Eye (tissue), 1 donor: ENCODE measurements at places on chromosomes 3 and 15.

DNA sequence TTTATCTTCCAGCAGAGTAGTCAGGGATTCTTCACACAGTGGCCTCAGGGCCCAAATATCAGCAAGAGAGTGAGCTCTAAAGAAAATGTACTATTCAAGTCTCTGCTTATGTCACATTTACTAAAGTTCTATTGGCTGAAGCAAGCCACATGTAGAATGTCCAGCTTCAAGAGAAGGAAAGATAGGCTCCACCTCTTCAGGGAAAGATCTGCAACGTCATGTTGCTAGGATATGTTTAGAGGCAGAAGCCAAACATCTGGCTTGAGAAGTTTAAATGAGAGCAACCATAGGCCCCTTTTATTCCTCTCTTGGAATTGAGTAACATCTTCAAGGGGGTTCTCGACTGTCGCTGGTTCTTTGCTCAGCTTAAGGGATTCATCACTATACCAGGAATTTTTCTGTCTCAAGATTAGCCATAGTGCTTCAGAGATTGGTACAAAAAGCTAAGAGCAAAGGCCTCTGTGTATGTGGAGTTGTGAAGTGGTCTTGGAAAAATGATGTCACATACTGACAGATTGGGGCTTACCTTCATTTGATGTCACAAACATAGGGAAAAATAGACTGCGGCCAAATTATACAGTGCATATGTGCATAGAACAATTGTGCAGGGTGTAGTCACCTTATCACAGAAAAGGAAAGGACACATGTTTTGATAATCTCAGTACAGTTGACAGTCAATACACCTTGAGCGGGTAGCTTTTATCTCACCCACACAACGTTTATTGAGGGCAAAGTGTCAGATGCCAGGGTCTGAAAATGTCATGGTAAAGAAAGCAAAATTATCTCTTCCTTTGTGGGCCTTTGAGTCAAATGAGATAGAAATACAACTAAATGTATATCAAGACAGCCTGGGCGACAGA is 11.3 kb upstream of the THRB start:
- no peak for DNase-seq

DNA sequence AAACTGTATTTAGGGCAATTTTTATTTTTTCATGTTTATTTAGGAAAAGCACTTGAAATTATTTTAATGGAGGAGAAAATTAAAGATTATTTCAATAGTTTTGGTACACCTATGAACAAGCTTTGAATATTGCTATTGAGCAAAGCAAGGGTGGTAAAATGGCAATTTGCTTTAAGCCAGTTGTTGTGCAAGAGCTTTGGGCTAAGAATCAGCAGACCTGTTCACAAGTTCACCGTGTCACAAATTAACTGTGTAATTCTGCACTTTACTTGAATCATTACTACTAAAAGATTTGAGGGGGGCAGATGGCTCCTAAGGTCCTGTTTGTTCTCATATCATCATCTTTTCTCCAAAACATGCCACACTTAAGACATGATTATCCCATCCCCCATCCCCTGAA is 238.9 kb upstream of the GBE1 start:
- DNase-seq, result no peak

GRCh38 chr15:40379374-40379773 is 3.1 kb upstream of the KNSTRN start:
- no peak for DNase-seq

- DNase-seq, result no peak
These were observed 23.0 kb upstream of the GOLGA6C start for GRCh38 chr15:75235051-75235673.

DNA sequence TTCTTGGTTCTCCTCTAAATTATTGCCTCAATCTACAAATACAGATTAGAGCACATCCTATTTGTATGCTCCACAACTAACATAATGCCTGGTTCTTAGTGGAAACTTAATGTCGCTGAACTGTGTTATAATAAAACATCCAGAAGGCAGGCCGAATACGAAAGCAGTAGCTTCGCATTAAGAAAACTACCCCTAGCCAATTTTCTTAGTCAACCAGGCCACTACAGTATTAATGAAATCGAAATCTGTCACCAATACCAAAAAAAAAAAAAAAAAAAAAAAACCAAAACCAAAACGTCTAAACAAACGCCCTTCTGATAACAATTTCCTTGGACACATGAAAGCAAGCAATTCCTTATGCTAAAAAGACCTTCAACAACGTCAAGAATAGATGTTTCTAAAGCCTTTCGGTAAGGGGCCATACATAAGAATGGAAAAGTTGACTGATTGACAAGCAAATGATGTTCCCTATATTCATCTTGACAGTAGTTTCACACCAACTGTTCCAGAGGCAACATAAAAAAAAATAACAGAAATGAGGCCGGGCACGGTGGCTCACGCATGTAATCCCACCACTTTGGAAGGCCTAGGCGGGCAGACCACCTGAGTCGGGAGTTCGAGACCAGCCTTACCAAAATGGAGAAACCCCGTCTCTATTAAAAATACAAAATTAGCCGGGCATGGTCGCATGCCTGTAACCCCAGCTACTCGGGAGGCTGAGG is 1.3 kb downstream of the DENND6A start:
- peak; percentile 51 for DNase-seq

DNA sequence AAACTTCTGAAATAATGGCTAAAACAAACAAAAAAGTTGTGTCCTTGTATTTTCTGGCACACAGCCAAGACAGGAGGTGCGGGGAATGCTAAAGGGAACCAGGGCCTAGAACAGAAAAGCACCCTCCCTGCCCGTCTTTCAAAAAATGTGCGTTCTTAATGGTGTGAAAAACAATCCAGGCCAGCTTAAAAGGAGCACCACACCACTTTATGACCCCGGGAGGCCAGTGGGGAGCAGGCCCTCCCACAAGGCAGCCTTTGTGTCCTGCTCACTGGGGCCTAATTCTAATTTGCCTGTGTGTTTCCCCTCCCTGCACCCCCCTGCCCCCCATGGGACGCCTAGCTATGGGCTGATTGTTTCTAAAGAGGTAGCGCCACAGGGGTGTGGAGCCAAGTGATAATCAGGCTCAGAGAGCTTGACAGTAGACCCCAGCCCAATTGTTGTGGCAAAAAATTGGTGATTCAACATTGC is 181.4 kb downstream of the GREM1 start:
- DNase-seq, result peak; percentile 61

DNA sequence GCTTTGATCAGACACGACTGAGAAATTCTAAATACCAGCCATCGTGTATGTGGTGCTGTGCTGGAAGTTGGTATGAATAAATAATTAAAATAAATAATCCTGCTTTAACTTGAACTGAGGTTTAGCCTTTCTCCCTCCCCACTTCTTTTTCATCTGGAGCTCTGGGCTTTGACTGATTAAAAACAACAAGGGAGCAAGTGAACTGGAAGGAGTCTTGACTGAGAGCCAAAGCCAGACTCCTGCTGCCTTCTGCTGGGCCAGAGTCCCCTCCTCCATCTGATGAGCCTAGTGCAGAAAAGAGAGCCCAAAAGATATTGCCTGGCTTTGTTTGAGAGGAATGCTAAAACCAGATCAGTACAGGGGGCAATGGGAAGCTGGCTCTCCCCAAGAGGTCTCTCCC is 96.0 kb downstream of the CCNL1 start:
- peak; percentile 88 for DNase-seq

DNA sequence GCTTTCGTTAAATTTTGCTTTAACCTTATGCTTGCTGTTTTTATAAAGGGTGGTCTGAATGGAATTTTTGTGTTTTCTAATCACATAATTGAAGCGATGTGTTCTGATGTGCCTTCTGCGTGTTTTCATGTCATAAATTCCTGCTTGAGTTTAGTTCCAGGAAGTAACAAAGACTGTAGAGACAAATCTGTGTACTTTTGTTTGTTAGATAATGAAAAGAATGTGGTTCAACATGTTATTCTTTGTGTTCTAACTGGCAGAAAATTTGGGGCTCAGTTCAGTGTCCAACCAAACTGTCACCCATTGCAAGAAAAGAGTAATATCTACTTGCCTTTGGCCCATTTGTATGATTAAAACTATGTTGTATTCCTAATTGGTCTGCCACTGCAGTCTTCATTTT is 324.0 kb downstream of the DIPK2A start:
- DNase-seq, result peak; percentile 19

GRCh38 chr3:10026084-10026890 is at the start of gene FANCD2:
Gene FANCD2, plus strand, starts transcription at chr3:10026437. Its CDS starts 2,221 bp downstream, at chr3:10028658.
- peak; percentile 96 for DNase-seq

GRCh38 chr3:55267206-55267930 is 219.7 kb downstream of the WNT5A start:
- DNase-seq, result no peak

DNA sequence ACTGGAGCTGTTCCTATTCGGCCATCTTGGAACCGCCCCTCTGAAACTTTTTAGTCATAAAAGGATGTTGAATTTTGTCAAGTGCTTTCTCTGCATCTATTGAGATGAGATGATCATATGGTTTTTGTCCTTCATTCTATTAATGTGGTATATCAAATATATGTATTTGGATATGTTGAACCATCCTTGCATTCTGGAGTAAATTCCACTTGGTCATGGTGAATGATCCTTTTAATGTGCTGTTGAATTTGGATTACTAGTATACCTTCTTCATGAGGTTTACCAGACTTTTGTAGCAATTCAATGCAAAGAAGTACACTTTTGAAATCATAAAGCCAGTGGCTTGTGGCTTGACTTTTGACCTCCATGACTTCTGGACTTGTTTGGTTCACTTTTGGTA is 33.4 kb upstream of the XRN1 start:
- DNase-seq, result peak; percentile 7

- DNase-seq, result no peak
These were observed 9.9 kb downstream of the SEMA4B start for GRCh38 chr15:90211009-90211408.

DNA sequence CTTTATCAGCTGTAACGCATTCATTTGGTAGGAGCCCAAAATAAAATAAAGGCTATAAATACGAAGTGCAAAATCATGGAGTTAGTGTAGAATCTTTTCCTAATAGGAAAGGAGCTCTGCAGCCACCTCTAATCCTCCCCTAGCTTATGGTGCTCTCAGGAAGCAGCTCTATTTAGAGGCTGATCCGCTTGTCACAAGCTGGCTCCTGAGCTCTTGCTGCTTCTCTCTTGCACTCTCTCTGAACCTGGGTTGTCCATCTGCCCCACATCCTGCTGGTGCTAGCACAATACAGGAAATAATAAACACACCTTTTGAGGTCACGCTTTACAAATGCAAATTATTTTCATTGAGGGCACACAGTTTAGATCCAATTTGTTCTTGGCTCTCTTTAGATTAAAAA is 37.3 kb upstream of the BFSP2 start:
- DNase-seq, result no peak

GRCh38 chr3:16474920-16475319 is 38.6 kb downstream of the RFTN1 start:
- DNase-seq, result no peak

- no peak for DNase-seq
These were observed 519.7 kb downstream of the DIPK2A start for GRCh38 chr3:144491333-144491732.

DNA sequence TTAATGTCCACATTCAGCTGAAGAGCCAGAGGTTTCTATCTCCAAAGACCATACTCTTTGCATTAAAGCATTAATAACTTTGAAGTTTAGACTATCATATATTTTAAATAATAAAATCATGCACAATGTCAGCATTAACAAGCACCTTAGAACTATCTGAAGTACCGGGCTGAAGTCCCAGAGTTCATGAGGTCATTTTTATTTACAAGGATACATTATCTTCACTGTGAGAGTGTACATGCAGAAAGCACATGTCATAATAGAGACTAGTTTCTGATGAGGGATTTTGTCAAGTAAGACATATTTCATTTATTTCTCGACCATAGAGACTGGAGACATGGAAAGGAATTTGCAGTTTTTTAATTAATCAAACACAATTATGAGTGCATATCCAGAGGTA is 52.4 kb upstream of the SI start:
- DNase-seq, result no peak

GRCh38 chr3:127546970-127547733 is 43.4 kb downstream of the TPRA1 start:
- peak; percentile 41 for DNase-seq

GRCh38 chr3:56355570-56356185 is 112.6 kb downstream of the ERC2 start:
- peak; percentile 76 for DNase-seq

GRCh38 chr3:67979342-67979741 is 324.9 kb upstream of the SUCLG2 start:
- no peak for DNase-seq

DNA sequence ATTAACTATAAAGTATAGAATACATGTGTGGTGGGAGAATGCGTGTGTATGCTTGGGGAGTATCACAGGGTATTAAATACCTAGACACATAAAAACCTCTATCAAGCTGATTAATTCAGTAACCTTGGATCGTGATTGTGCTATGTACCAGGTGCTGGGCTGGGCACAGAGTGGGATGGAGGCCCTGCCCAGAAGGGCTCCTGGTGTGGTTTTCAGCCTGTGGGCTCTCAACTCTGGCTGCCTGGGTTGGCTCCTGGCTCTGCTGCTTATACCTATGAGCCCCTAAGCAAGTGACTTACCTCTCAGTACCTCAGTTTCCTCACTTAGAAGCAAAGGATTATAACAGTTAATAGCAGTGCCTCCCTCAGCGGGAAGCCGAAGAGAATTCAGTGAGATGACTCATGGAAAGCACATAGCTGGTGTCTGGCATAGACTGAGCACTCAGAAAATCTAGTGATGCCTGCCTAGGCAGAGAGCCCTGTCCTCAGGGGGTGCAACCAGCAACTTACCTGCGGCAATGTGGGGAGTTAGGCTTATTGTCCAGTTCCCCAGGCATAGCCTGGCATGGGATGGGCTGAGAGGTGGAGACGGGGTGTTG is 90.6 kb upstream of the MYZAP start:
- DNase-seq, result no peak

DNA sequence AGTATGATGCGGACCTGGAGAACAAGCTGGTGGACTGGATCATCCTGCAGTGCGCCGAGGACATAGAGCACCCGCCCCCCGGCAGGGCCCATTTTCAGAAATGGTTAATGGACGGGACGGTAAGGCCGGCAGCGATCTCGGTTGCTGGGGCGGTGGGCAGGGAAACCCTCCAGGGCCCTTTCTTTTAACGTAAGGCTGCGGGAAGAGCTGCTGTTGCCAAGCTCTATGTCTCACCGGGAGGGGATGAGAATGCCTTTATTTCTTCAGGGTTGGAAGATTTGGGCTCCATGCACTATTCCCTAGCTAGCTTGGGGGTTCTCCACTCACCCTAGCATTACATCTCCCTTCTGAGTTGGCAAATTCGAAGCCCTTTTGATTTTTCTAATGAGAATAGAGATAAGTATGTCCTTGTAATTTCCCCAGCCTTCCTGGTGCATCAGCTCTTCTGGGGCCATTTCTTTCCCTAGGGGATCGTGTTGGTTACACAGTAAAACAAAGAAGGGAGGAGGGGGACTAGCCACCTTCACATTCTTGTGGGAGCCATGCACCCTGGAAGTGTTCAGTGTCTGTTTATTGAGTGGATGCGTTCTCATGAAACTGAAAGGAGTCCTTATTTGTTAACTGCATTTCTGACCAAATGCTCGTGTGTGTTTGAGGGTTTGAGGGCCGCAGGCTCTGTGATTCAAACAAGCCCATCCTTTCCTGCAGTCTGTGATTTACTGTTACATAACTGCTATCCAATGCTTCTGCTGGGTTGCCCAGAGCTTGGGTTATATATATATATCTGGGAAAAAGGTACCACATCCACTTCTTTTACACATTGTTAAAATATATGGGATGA is 982 bp downstream of the TAGLN3 start:
- DNase-seq, result peak; percentile 82

GRCh38 chr3:65927576-65927975 is 111.1 kb downstream of the MAGI1 start:
- no peak for DNase-seq

- DNase-seq, result no peak
These were observed 51.0 kb upstream of the LMCD1 start for GRCh38 chr3:8450618-8451017.
